Hepatocyte (in vitro differentiated cells): ENCODE measurements at places on chromosomes 3 and 15.

DNA sequence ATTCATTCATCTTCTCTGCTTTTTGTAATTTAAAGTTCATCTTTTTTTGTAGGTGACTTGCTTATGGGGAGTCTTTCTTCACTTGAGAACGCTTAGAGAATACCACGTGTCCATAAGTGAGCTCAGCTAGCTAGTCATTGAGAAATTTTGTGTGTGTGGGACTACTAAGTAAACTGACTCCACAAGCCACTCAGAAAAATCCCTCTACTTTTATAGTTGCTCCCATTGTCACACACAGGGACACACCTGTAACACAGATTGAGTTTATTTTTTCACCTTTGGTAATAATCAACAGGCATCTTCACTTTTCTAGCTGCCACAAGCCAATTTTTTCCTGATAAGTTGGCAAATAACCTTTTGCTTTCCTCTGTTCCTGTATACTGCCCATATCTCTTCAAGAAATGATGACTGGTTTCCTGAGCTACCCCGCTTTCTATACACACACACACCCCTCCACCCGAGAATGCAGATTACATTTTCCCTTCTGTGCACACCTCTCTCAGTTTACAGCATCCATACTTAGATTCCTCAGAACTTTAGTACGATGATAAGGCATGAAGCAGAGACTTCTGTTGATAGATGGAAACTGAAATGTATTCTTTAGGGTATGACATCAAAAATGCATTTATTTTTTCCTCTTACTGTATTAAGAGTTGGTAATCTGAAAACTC is 4.6 kb downstream of the TSC22D2 start:
- peak; percentile 39 for DNase-seq

DNA sequence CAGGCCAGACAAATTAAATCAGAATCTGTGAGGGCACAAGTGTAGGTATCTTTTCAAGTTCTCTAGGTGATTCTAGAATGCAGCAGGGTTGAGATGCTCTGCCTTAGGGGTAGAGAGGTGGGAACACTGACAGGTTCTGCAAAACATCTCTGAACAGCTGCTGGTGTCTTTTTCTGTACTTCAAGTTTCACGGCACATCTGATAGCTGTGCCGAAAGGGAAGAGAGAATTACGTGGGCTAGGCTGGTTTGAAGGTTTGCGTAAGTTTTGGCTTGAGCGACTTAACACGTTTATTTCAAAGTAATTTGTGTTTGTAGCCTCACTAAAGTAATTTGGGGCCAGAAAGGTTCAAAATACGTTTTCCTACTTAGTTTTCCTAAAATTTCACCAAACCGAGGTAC is 22.5 kb downstream of the PXK start:
- DNase-seq = no peak

DNA sequence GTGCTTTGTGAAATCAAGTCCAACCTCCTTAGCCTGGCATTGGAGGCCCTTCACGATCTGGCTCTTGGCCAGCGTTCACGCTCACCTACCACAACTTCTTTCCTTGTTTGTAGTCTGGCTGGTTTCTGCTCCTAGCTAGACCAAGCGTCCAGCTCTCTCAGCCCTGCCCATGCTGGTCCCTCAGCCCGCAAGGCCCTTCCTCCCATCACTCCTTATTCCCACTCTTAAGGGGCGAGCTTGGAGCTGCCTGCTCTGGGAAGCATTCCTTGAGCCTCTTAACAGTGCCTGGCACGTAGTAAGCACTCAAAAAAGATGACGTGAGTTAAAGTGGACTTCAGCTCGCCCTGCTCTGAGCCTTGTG is 8.7 kb downstream of the SLC6A6 start:
- no peak for DNase-seq

GRCh38 chr3:77338195-77338594 is 298.3 kb downstream of the ROBO2 start:
- no peak for DNase-seq

- peak; percentile 44 for DNase-seq
These were observed 413.8 kb upstream of the CCDC54 start for GRCh38 chr3:106963442-106963841.

DNA sequence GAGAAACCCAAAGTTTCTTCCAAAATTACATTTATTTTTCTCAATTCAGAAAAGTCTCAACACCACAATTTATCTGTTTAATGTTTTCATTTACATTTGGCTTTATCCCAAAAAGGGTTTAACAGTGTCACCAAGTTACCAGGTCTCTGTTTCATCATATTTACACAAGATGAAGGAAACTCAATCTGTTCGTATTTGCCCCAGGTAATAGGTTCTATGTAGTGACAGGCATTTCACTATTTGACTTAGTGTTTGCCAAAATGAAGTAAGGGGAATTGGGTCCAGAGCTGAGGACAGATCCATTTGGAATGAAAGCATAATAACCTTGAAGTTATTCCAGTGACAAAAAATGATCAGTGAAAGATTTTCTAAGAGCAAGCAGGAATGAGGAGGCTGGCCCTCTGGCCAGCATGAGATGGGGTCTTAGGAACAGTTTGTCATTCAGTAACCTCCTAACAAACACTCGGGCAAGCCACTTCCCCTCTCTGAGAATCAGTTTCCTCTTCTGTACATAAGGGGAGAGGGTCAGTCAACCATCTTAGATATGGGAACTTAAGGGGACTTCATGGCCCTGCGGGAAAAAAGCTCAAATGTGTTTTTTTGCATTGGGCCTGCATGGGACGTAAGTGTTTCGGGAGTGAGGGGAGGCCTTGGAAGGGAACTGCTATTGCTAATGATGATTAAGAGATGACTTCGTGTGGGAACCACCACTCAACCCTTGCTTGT is 31.8 kb downstream of the UMPS start:
- no peak for DNase-seq

DNA sequence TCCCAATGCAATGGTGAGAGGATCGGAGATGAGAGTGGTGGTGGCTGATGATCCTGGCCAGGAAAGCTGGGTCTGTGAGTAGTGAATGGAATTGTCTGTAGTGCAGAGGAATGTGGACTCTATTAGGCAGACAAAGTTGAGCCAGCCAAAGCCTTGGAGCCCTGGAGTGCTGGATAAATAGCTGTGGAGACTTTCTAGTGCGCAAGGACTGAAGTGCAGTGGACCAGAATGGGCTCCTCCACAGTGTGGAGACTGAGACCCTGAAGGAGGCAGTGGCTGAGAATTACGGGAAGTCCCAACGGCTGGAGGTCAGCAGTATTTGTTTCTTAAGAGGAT is 874 bp downstream of the ZNF662 start:
- no peak for DNase-seq

GRCh38 chr3:52529376-52530333 is 4.0 kb downstream of the NT5DC2 start:
- no peak for DNase-seq

- DNase-seq = no peak
These were observed 88.2 kb downstream of the RAB11A start for GRCh38 chr15:65957451-65957850.

- DNase-seq = no peak
These were observed 1.9 kb upstream of the ROPN1 start for GRCh38 chr3:123993818-123994217.

DNA sequence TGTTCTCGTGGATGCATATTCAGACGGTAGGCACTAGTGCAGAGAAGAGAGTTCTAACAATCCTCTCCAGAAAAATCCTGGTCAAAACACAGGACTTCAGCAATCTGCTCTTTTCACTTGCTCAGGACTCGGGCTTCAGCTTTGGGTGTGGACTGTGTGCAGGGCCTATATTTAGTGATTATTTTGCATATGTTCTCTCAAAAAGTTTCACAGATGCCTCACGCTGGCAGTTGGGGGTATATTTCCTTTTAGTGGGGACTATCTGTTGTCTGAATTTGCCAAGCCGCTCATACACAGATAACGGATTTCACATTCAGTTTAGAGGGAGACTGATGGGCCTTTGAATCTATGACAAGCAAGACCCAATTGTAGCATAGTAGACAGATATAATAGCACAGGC is 54.4 kb upstream of the LRRN1 start:
- DNase-seq = no peak

GRCh38 chr3:7964899-7965298 is 536.7 kb upstream of the LMCD1 start:
- DNase-seq = no peak

- no peak for DNase-seq
These were observed 43.1 kb downstream of the FAM3D start for GRCh38 chr3:58623478-58623877.

- DNase-seq = no peak
These were observed 18.9 kb downstream of the VGLL4 start for GRCh38 chr3:11624704-11625375.

- no peak for DNase-seq
These were observed 54.4 kb downstream of the DCUN1D1 start for GRCh38 chr3:182925944-182926337.

- DNase-seq = no peak
These were observed 18.1 kb upstream of the ABHD17C start for GRCh38 chr15:80677041-80677440.

DNA sequence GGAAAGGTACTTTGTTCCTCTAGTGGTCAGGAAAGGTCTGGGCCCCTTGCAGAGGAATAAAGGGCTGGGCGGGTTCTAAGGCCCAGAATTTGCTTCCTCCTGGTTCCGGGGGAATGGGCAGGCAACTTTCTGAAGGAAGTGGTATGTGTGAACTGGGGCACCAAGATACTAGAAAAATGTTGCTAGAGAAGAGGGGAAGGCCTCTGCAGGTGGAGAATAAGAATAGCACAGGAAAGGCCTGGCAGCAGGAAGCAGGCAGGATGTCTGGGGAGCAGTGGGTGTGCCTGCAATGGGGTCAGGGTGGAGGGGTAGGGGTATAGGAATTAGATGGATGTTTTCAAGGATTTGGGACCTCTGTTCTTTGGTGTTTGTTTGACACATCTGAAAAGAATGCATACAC is 2.0 kb downstream of the SLC22A13 start:
- DNase-seq = no peak

- peak; percentile 28 for DNase-seq
These were observed 45.3 kb downstream of the CAPN3 start for GRCh38 chr15:42404461-42405235.

GRCh38 chr3:142276781-142277180 is 51.4 kb upstream of the GK5 start:
- DNase-seq = no peak

- DNase-seq = no peak
These were observed 254.7 kb downstream of the EDEM1 start for GRCh38 chr3:5442106-5442785.

GRCh38 chr3:77468626-77469020 is 428.7 kb downstream of the ROBO2 start:
- DNase-seq = no peak

DNA sequence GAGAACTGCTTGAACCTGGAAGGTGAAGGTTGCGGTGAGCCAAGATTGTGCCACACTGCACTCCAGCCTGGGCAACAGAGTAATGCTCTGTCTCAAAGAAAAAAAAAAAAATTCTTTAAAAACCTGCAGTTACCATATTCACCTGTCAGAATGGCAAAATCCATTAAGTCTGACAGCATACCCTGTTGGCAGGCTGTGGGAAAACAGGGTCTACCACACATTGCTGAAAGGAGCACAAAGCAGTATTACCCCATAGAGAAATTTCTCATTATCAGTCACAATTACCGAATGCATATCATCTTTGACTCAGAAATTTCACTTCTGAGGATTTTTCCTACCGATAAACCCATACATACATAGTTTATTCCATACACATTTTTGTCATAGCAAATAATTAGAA is 264.1 kb upstream of the SLCO3A1 start:
- no peak for DNase-seq

- DNase-seq = no peak
These were observed 76.3 kb upstream of the LIPC start for GRCh38 chr15:58355382-58355971.

DNA sequence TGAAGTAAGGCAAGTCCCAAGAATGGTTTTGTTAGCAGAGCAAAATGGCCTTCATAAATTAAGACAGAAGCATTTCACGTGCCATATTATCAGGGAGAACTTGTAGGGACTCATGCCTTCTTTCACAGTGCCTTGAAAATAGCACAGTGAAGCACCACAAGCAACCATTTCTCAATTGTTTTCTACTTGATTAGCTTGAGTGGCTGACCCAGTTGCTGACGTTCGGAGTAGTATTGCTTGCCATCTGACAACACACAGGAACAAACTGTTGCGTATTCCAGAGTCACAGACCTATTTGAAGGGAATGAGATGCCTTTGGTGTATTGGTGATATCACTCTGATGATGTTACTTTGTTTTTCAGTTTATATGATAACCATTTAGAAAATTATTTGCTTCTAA is 3.0 kb upstream of the C3orf52 start:
- no peak for DNase-seq

- DNase-seq = no peak
These were observed 81.0 kb downstream of the STXBP5L start for GRCh38 chr3:120988994-120989393.

DNA sequence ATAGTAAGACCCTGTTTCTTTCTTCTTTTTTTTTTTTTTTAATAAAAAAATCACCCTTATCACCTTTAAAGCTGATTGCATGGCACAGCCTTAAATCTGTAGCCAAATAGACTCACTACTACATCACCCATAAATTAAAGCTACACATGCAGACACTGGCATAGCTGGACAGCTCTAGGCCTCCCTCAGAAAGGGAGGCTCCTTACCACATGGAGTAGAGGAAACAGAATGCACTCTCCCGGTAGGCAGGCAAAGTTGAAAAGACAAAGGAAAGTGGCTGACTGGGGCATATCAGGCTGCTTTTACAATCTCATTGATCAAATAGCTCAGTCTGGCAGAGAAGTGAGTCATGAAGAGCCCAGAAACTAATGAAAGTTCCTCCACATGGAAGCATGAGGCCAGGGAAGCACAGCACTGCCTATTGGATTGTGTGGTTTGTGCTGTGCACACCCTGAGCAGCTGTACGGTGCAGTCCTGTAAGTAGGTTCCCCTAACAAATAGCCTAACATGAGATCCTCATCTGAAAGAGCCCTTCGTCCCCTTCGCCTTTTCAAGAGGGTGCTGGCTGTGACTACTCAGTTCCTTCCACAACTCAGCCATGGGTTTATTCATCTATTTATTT is 32.7 kb upstream of the FAM98B start:
- no peak for DNase-seq

DNA sequence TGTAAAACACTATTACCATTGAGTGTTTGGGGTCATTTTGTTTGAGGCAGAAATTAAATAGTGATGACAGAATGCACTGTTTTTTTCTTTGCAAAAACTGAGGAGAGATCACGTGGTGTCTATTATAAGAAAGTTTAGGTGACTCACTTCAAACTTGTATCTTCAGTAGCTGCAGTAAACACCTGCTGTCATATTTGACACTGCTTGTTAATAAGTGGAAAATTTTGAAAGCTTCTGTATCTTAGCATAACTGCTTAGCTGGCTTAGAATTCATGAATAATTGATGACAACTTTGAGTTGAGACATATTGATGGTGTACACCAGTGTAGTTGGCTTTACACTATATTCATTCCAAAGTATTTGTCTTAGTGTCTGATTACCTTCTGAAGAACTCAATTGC is 29.7 kb upstream of the MDFIC2 start:
- DNase-seq = no peak

GRCh38 chr15:70906842-70907241 is 14.2 kb downstream of the LRRC49 start:
- no peak for DNase-seq

GRCh38 chr15:33031324-33031821 is 163.1 kb downstream of the FMN1 start:
- DNase-seq = no peak

GRCh38 chr3:49132437-49133225 is at the start of gene LAMB2:
LAMB2 (minus strand) TSS chr3:49133050; CDS start chr3:49132867, 183 bp downstream.
- DNase-seq = peak; percentile 83
